ENCODE measurements at places on chromosomes 7 and 10.

DNA sequence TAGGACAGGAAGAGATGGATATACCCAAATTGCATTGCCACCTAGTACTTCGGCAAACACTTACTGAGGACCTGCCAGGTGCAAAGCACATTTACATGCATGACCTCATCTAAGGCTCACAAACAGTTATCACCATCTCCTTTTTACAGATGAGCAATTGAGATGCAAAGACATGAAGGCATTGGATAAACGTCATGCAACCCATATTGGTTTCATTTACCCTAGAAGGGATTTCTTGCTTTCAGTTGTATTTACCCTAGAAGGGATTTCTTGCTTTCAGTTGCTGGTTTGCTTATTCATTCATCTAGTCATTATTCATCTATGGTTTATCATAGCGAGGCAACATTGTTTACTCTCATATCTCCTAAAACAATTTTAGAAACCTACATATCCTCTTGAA lies 52.2 kb downstream of the STEAP1B start:
- no peak for DNase-seq

- DNase-seq: no peak
These were observed 81.9 kb downstream of the CHST15 start for GRCh38 chr10:124011464-124011863.

DNA sequence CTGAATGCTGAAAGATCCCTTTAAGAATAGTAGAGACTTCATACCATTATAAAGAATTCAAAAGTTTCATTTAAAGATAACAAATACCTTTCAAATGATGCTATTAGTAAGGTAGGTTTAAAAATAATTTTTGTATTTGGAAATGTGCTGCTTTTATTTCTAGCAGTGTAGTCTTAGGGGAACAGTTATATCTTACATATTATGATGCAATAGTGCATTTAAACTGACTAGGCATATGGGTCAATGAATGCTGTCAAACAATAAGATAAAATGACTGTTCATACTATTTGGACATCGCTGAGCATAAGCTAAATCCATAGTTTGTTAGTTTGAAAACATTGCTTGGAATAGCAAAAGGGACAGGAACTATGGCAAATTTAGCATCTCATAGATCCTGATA lies 354.8 kb upstream of the SEMA3A start:
- no peak for DNase-seq

- DNase-seq: no peak
These were observed 41.5 kb downstream of the ASB4 start for GRCh38 chr7:95527033-95527775.

- peak; percentile 44 for DNase-seq
These were observed 116.8 kb downstream of the ABLIM1 start for GRCh38 chr10:114541081-114541796.

GRCh38 chr10:33052263-33052875 lies 94.3 kb upstream of the ITGB1 start:
- DNase-seq: no peak

GRCh38 chr10:129530581-129530980 lies 63.5 kb downstream of the MGMT start:
- DNase-seq: no peak

DNA sequence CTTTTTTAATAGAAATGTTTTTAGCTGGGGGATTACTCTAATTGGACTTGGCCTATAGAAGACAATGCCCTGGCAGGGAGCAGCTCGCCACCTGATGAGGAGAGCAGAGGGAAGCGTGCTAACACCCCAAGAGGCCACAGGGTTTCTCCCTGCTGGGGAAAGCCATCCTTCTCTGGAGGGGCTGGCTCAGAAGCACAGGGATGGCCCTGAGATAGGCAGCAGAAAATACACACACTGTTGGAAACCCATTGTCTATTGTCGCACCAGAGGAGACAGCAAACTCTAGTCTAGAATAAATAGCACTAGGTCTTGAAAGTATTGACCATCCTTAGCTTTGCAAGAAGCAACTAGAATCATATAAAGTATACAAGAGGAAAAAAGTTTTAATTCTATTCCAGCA lies 5.4 kb downstream of the COBL start:
- DNase-seq: no peak

GRCh38 chr7:13078105-13078504 lies 390.7 kb downstream of the ARL4A start:
- no peak for DNase-seq

DNA sequence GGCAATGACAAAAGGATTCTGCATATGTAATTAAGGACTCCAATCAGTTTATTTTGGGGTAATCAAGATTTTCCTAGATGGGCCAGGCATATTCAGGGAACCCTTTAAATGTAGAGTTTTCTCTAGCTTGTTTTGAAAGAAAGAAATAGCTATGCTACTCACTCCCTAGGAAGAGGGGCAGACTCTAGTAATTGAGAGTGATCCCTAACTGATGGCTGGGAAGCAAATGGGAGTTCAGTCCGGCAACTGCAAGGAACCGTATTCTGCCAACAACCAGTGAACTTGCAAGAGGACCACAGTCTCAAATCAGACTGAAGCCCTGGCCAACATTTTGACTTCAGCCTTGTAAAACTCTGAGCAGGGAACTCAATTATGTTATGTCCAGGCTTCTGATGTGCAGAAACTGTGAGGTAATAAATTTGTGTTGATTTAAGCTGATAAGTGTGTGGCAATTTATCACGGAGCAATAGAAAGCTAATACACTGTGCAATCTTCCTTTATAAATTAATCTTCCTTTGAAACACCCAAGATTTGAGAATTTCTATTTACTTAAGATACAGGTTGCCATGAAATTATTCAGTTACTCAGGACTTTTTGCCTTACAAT lies 14.0 kb downstream of the AOAH start:
- DNase-seq: no peak

- DNase-seq: no peak
These were observed 122.4 kb downstream of the ZNF248 start for GRCh38 chr10:37734971-37735370.

- DNase-seq: no peak
These were observed 398.5 kb downstream of the REEP3 start for GRCh38 chr10:63919575-63920279.

DNA sequence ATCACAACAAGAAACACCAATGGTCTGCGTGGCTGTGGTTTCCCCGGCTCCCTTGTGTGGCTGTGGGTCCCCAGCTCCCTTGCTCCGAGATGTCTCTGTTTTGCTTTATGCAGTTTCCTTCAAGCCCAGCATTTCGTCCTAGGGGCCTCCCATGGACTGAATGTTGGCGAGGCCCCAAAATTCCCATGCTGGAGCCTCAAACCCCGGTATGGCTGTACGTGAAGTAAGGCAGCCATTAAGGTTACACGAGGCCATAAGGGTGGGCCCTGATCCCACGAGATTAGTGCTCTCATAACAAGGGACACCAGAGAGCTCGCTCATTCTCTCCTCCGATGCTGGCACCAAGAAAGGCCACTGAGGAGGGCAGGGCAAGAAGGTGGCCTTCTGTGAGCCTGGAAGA lies 44.6 kb downstream of the INSIG1 start:
- no peak for DNase-seq
